CD4-positive, CD25-positive, alpha-beta regulatory T cell (primary cell): ENCODE measurements at places on chromosomes 4 and X.
A peak's percentile ranks its signal among the peaks of the same experiment; 100 is the strongest.

- no peak for DNase-seq
Measured at GRCh38 chr4:36388710-36389109, 107.3 kb downstream of the DTHD1 start.

GRCh38 chr4:152094970-152095700 is 334.3 kb upstream of the GATB start:
- DNase-seq, result no peak

- DNase-seq, result no peak
Measured at GRCh38 chr4:648579-649292, 23.4 kb downstream of the PDE6B start.

- no peak for DNase-seq
Measured at GRCh38 chrX:69556060-69557011, 52.2 kb downstream of the NALF2 start.

- no peak for DNase-seq
Measured at GRCh38 chr4:7653510-7654369, 219.0 kb upstream of the PSAPL1 start.

- DNase-seq, result no peak
Measured at GRCh38 chrX:39645178-39645895, 452.4 kb downstream of the BCOR start.

DNA sequence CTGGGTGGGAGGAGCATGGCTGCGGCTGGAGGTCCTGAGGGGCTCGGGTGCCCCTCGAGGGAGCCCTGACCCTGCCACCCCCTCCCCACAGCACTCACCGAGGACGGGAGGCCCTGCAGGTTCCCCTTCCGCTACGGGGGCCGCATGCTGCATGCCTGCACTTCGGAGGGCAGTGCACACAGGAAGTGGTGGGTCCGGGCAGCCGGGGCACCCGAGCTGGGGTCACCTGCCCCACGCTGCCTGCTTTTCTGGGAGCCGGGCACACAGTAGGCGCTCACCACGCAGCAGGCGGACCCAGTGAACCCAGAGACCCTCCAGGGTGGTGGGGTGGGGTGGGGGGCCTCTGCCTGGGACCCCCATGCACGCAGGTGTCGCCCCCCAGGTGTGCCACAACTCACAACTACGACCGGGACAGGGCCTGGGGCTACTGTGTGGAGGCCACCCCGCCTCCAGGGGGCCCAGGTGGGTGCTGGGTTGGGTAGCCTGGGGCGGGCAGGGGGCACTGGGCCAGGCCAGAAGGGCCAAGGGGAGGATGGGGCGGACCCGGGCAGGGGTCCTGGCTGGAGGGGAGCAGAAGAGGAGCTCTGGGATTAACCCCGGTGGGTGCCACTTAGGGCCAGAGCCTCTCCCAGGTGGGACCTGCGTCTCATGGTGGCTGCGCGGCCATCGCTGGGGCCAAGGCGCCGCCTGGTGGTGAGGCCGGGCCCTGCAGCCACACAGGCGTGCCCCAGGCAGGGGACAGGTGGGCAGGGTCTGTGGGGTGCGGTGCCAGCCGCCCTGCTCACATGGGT is 1.4 kb downstream of the HGFAC start:
- DNase-seq, result peak; percentile 66
